ENCODE measurements at places on chromosomes 5 and 9.

DNA sequence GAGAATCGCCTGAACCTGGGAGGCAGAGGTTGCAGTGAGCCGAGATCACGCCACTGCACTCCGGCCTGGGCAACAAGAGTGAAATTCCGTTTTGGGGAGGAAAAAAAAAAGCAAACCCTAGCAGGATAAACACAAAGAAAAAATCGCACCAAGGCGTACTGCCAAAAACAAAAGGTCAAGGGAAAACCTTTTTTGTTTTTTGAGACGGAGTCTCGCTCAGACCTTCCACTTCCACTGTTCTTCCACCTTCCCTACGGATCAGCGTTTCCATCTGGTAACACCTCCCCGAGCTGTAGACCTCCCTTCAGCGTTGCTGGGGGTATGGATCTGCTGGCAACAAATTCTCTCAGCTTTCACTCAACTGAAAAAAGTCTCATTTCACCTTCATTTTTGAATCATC is 20.1 kb upstream of the FCN2 start:
- no peak for DNase-seq

DNA sequence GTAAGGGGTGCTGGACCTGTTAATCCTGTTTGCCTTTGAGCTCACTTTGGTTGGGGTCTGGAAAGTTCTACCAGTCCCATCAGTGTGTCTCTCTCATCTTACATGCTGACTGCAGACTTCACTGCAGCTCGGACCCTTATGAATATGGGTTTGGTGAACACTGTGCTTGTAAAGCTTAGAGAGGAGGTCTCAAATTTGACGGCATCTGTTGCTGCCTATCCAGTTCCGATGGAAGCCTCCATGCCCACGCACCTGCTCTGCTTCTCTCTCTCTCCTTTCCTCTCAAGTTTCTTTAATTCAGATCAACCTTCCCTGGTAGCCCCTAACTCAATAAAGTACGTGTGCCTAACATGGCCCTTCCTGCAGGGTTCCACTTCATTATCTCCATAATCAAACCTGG is 217.9 kb downstream of the HSPA4 start:
- no peak for DNase-seq

- DNase-seq, result no peak
Observed at GRCh38 chr5:5271786-5272321, 131.7 kb downstream of the ADAMTS16 start.

GRCh38 chr5:92864591-92864990 is 716.4 kb downstream of the NR2F1-AS1 start:
- DNase-seq, result no peak

DNA sequence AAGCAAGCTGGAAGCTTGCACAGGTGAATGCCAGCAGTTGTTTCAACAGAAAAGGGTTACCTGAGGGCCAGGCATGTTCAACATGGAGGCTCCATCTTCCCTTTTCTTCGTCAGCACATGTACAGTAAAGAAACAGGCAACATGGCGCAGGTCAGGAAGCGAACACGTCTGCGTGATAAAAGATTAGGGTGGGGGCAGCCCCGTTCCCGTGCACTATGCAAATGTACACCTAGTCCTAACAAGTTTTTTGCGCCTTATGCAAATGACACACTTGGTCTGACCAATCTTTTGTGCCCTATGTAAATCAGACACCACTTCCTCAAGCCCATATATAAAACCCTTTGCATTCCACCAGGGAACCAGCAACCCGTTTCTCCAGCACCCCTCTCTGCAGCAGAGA is 452.1 kb upstream of the PTPRD start:
- DNase-seq, result no peak

DNA sequence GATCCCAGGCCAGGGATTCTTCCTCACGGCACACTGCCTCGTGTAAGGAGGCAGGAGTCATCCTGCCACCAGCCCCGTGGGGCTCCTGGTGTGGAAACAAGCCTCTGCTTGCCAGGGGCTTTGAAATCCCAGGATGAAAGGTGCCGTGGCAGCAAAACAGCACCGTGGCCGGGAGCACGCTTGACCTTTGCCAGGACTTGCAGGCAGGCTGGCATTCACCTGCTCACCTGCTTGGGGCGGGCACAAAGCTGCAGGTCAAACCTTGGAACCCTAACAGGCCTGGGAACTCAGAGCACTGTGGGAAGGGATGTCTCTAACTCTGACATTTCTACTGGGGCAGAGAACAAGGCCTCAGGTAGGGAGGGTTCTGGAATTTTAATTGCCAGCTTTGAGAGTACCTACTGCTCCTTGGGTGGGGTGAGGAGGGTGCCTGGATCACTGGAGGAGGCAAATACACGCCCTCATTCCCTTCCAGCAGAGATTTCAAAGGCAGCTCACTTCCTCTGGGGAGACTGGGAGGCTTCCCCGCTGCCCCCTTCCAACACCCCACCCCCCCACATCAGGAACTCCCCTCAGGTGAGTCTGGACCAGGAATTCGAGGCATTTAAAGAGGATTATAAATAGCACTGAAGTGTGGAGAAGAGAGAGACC is 45.6 kb upstream of the STXBP1 start:
- no peak for DNase-seq

- no peak for DNase-seq
Observed at GRCh38 chr5:6402939-6403338, 24.6 kb upstream of the MED10 start.

GRCh38 chr9:110128664-110129329 is 79.2 kb downstream of the C9orf152 start:
- DNase-seq, result no peak

- no peak for DNase-seq
Observed at GRCh38 chr5:76690704-76691466, 25.0 kb upstream of the F2R start.

DNA sequence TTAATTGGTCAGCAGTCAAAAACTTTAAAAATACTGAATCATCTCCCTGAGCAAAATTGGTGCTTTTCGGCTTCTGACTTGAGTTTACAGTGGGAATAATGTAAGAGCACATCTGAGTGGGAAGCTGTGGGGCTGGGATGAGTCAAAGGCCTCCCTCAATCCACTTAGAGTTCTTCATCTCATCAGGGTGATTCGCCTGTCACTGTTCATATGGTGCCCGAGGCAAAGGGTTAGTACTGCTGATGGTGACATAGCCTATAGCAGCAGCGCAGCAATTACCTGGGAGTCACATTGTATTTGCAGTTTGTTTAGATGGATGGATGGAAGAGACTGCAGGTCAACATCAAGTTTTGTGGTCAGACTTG is 113.8 kb upstream of the ZNF608 start:
- DNase-seq, result no peak

DNA sequence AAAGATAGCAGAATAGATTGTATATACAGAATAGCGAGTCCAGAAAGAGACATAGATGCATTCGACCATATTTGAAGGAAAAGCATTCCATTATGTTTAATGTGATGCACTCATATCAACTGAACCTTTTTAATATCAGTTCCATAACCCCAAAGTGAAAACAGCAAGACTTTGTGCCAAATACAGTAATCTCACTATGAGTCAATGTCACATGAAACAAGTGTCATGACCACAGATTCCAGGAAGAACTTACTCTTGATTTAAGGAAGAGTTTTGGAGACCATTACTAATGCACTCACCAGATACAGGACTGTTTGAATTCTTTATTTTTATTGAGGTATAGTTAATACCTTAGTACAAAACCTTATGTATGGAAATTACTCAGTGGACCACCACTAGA is 220.5 kb downstream of the SH3GL2 start:
- DNase-seq, result no peak

DNA sequence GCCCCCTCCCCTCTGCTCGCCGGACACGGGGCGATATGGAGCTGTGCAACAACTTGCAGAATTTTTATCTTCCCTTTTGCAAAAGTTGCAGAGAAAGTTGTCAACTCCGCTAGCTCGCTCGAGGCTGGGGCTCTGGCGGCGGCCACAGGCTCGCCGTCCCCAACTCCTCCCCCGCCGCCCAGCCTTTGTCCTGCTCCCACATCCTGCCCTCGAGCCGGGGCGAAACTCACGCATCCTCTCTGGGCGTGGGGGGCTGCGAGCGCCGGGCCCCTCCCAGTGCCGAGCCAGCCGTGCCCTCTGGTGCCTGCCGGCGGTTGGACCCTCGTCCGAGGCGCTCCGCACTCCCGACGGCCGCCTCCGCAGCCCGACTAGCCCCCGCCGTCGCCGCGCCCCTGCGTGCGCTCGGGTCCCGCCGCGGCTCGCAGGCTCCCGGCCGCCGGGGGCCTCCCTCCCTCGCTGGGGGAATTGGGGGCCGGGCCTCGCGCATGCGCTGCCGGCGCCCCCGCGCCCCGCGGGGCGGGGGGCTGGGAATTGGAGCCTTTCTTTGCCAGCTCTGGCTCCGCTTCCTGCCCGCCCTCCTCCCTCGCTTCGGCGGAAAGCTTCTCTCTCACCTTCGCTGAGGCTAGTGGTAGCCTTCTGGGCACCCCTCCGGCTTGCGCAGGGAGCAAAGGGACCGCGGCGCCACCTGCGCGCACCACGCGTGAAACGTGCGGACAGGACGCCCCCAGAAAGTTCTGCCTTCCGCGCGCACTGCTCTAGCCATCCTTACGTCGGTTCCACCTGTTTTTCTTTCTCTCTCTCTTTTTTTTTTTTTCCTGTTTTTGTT is at the start of gene CCNJL:
Gene CCNJL (minus strand): TSS at position 431 of the 826 bp plus-strand sequence. CDS start 641 bp downstream, outside the sequence.
- DNase-seq, result no peak

- no peak for DNase-seq
Observed at GRCh38 chr9:135086597-135087488, 625 bp upstream of the OLFM1 start.

DNA sequence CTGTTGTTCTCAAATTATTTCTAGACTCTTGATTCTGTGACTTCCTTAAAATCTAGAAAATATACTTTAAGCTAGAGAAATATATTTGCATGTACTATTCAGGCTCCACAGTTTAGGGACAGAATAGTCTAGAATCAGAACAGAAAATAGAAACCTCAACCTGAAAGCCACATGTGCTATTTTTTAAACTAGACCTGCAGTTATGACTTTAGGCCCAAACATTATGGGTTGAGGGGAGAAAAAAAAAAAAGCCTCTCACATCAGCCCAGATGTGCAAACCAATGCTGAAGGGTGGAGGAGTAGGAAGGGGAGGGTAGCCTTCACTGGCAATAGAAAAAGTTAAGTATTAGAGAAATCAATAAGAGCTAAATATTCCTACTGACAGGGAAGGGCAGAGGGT is 35.7 kb downstream of the ELL2 start:
- DNase-seq, result no peak

DNA sequence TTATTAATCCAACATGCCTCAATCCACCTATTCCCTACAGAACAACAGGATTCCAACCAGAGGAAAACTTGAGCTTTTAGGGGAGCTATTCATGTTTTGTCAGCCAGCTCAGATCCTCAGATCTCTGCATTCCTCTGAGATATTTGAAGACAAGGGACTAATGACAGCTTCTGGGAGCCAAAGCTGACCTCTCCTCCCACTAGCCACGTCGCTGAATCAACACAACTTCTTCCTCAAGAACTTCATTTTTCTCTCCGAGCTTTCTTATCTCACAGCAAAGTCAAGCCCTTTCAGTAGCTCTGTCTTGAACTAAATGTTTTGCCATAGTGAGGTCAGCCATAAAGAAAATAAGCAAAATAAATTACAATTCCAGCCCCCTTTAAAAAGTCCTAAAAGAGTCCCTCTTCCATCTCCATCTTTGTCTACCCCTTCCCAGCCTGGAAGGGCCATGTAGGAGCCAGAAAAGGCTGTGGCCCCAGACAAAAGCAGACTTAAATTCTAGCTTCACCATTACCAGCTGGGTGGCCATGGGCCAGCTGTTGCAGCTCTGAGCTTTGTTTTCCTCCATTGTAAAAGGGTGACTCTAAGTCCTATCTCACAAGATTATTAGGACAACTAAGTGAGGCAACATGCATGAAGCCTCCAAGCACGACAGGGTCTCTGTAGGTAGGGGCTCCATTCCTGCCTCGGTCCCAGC is 65.0 kb downstream of the HSD17B3 start:
- DNase-seq, result no peak

- DNase-seq, result no peak
Observed at GRCh38 chr9:92245005-92245797, 48.3 kb downstream of the IARS1 start.

- DNase-seq, result no peak
Observed at GRCh38 chr5:82057051-82057450, 85.2 kb downstream of the ATG10 start.

DNA sequence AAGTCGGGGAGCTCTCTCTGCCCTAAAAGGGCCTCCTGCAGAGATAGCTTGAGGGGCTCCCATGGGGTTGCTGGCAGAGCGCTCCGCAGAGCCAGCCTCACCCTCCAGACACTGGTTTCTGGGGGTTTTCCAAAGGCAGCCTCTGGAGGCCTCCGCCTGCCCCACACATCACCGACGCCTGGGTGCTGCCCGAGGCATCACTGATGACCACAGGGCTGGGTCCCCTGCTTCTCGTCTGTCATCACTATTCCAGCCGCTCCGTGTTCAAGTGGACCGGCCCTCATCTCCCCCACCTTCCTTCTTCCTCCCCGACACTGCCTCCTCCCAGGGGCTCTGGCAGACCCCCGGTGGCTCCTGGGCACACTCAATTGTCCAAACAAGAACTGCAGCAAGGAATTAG is 64.1 kb upstream of the IRX4 start:
- no peak for DNase-seq

- DNase-seq, result no peak
Observed at GRCh38 chr5:131067636-131068035, 97.4 kb downstream of the HINT1 start.

DNA sequence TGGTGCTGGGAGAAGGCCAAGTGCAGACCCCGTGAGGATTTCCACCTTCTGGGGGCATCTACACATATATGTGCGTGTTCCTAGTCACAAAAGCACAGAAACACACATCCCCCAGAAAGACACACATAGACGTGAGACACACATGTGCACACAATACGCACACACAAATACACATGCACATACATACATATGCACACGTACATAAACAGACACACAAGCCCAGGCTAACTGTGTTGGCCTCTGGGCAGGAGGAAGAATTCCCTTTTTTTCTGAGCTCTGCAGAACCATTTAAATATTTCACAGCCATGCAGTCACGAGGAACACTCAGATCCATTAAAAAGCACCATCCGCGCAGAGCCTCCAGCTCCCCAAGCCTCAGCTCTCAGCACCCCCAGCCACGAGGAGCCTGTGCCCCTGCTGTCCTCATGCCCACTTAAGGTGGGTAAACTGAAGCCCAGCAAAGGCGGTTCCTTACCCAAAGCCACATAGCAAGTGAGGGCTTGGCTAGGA is 5.3 kb downstream of the NINJ1 start:
- no peak for DNase-seq

- peak; percentile 38 for DNase-seq
Observed at GRCh38 chr5:174311531-174312269, 266.2 kb downstream of the NSG2 start.

DNA sequence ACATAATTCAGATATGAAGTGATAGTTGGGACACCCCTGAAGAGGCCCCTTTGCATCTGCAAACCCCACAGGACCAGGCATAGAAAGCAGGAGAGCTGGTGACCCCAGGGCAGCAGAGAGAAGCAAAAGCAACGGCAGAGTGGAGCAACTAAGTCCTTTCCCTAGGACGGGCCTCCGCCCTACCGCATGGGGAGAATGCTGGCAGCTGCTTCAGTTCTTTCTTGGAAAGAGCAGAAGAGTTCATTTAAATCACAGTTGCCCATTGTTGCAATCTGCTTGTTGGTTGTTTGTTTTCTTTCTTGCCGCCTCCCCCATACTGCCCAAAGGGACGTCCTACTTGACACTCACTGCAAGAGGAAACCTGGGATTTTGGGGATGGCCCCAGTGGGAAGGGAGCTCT is 126.2 kb downstream of the ADAMTS16 start:
- no peak for DNase-seq
